ENCODE measurements at places on chromosomes 13 and 19. TPM values are rescaled to one million over a fixed set of nuclear protein-coding genes. Genes with fewer than 3 reads are reported as not detected.

DNA sequence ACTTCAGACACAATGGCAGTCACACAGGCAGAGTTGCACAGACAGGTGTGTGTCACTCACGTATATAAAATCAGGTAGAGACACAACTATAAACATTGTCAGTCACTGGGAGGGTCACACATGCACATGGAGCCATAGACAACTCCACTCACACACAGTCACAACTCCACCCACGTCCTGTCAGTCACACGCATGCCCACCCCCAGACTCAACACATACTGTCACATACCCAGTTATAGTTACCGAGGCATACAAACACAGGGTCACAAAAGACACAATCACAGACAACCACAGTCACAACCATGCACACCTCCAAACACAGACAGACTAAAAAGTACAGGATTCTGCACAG lies 1.5 kb downstream of the NUMBL start:
- DNase-seq: no peak

NBEA gene
- 0.60 TPM for total RNA-seq

- no peak for DNase-seq
Measured at GRCh38 chr13:79528356-79528755, 47.4 kb downstream of the NDFIP2 start.

- DNase-seq: no peak
Measured at GRCh38 chr13:90438576-90438975, 908.9 kb upstream of the MIR17HG start.

GRCh38 chr19:41116261-41116660 lies 2.0 kb downstream of the CYP2F1 start:
- DNase-seq: no peak

GRCh38 chr13:109749365-109749764 lies 37.0 kb downstream of the IRS2 start:
- no peak for DNase-seq

DNA sequence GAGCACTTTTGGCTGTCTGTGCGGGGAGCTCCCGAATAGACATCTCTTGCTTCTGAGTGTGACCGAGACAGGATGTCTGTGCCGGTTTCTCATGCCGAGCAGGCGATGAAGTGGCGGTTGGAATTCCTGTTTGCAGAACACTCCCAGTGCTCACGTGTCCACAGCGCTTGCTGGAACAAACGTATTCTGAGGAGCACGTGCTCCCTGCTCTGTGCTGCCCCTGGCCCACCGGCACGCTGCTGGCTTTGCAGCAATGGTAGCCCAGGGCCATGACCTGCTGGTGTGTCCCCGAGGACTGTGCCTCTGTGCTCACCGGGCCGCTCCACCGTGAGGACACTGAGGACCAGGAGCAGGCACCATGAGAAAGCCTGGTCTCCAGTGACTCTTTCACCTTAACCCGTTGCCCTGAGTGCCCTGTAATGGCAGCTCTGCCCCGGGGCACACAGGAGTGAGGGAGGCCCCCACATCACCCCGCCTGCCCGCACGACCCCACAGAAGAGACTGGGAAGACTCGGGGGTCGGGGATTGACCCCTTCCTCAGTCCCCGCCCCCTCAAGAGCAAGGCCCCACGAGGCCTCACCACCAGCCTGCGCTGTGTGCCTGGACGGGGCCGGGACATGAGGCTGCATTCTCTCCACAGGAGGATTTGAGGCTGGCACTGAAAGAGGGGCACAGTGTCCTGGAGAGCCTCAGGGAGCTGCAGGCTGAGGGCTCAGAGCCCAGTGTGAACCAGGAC lies 40.0 kb upstream of the F7 start:
- DNase-seq: no peak

NDUFA7 gene
- total RNA-seq: 53.8 TPM

GRCh38 chr13:44887515-44887914 lies 101.8 kb downstream of the NUFIP1 start:
- no peak for DNase-seq

SOX21 gene
- total RNA-seq: not detected

- DNase-seq: no peak
Measured at GRCh38 chr19:43700395-43701000, 15.4 kb upstream of the IRGC start.

- DNase-seq: no peak
Measured at GRCh38 chr19:11633223-11633622, 35.9 kb downstream of the ZNF627 start.

ANO8 gene
- total RNA-seq: 23.1 TPM

DNA sequence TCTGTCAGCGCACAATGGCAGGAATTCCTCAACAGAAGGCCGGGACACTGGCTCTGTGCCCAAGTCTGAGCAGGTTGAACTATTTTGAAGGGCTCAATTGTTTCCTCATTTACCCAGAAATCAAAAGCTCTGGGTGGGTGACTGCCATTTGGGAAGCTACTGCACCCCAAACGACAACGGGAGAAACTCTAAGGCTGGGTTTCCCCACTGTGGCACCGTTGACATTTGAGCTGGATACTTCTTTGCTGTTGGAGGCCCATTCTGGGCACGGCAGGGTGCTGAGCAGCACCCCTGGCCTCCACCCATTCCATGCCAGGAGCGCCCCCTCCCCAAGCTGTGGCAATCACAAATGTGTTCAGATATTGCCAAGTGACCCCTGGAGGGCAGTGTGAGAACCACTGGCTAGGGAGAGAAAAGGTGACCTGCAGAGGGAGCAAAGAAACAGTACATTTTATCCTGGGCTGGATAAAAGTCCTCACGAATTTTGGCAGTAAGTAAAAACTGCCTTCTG lies 62.5 kb downstream of the RFX2 start:
- no peak for DNase-seq

GJB6 gene
- total RNA-seq: 5.1 TPM

GRCh38 chr13:63942372-63942771 lies 2526.7 kb upstream of the PCDH20 start:
- DNase-seq: no peak

SRRM5 gene
- 0.72 TPM for total RNA-seq

DNA sequence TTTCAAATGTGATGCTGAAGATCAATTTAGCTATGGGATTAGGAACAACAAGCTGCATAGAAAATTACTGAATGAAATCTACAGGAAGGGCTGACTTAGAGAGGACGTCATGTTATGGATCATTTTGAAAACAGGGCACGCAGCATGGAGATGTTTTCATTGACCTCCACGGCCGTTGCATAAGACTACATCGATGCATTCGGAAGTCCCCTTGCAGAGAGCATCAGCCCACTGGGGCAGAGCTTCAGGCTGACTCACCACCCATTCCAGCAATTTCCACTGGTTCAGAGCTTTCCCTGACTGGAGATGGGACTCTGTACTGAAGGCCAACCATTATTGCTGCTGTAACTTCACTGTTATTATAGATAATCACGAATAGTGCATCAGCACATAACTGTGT lies 305.3 kb downstream of the IRS2 start:
- no peak for DNase-seq

- DNase-seq: no peak
Measured at GRCh38 chr13:31675440-31675953, 63.8 kb upstream of the RXFP2 start.

DNA sequence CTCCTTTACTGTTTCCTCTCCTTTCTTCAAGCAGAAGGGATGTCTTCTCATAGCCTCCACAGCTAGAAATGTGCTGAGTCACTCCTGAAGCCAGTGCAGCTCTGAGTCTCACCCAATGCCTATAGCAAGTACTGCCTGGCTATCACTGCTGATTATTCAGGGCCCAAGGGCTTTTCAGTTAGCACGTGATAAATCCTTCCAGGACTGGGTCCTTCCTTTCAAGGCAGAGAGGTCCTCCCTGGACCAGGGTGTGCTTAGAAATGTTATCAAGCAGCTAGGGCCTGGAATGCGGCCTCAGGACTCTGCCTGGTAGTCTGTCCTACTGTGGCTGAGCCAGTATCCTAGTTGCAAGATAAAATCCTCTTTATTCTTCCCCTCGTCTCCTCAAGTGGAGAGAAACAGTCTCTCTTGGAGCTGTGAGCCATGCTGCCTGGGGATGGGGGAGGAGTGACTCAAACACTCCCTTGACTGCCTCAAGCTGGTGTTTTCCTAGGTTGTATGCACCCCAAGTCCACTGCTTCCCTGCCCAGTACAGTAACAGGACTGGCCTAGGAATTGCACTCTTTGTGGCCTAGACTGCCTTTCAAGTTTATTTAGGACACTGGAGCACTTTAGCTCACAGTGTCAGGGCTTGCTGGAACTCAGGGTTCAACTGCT lies 198.7 kb upstream of the SERP2 start:
- DNase-seq: no peak

FFAR1 gene
- total RNA-seq: not detected

GRCh38 chr13:95643936-95644598 lies 439 bp downstream of the DZIP1 start:
- DNase-seq: peak; percentile 50

DNA sequence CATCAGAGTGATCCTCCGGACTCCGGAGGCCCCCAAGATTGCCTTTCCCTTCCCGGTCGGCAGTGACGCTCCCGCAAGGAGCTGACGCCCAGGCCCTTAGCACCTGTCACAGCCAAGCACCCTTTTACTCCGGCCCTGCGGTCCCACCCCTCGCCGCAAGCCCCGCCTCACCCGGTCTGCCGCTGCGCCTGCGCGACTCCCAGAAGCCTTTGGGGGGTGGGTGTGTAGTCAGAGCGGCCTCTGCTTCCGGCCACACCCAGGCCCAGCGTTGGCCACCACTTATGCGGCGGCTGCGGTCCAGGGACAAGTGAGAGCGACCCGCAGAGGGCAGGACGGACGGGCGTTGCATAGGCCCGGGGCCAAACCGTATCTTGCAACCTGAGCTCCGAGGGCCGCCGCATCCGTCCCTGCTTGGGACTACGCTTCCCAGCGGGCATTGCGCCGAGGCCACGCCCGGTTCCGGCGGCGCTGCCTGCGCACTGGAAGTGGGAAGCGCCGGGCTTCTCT lies 441 bp upstream of the ZFP28 start:
- peak; percentile 97 for DNase-seq

GRCh38 chr13:36098080-36098479 lies 33.1 kb downstream of the DCLK1 start:
- DNase-seq: no peak

GRCh38 chr13:100722517-100722916 lies 47.9 kb upstream of the TMTC4 start:
- no peak for DNase-seq

DNA sequence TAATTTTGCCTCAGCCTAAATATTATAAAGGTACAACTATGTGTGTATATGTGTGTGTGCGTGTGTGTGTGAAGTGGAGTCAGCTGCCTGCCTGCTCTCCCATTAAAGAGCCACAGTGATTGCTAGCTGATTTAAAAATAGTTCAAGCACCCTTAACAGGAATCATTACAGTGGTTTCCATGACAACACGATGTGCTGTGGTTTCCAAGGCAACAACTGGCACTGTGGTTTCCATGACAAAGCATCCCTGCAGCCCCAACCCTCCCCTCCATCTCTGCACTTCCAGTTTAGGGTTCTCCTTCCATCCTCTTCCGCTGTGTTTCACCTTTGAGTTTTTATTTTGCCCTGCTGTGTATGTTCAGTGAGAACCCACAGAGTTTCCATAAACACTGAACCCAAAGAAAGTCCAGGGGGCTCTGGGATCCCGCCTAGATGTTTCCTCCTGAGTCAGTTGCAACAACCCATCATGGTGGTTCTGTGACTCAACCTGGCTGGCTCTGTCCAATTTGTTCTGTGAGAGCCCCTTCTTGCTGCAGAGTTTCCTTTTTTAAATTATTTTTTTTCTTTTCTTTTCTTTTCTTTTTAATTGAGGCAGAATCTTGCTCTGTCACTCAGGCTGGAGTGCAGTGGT lies 7.1 kb upstream of the PNMA8A start:
- no peak for DNase-seq

GRCh38 chr19:45952686-45953505 lies 20.8 kb downstream of the NOVA2 start:
- peak; percentile 77 for DNase-seq

CLEC17A gene
- 0.17 TPM for total RNA-seq

F2RL3 gene
- 0.17 TPM for total RNA-seq

GRCh38 chr19:55545443-55545842 lies at the start of gene SBK3:
SBK3 (minus strand) TSS chr19:55545543; CDS start chr19:55545543, 0 bp downstream.
- DNase-seq: no peak

MCEMP1 gene
- total RNA-seq: not detected

DNA sequence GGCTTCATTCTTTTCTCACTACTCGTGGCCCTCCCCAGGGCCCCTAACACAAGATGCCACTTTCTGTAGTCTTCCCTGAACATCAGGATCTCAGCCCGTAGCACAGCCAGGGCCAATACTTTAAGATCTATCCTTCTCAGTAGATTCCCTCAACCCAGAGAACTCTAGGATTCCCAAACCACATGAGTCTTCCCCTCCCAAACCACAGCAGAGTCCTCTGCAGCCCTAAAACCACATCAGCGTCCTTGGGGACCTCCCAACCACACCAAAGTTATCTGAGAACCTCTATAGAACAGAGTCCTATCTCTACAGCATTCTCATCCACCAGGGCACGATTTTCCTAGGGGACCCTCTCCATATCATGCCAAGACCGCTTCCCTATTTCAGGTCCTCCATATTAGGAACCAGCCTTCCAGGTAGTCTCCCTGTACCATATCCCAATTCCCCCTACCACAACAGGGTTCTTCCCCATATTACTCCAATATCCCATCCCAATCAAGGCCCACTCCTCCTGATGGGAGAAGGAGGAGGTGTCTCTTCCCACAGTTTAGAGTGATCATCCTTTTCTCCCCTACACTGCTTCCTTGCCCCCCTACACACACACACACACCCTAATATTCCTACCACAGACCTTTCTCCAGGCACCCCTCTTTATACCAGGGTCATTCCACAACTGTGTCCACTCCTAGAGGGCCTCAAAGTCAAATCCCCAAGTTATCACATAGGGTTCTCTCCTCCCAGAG lies 1.4 kb downstream of the DYRK1B start:
- no peak for DNase-seq

TBC1D4 gene
- total RNA-seq: 19.4 TPM

DNA sequence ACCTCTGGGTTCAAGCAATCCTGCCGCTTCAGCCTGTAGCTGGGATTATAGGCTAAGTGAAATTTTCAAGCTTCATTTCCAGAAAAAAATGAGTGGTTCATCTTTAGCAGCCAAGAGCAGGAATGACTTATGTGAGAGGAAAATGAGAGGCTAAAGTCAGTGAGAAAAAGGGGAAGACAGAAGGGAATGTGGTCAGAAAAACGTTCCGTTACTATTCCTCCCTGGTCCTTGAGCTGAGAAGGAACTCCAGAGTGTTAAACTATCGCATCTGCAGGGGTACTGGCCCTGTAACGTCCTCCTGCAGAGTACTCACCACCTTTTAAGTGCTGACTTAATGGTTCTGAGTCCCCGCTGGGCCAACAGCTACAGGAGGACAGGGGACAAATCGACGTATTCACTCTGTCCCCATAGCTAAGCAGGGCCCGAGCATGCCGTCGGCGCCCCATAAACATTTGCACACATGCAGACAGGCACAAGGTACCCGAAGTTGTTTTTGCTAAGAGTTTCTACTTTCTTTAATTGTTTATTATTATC lies 88.1 kb downstream of the FLT1 start:
- no peak for DNase-seq

GRCh38 chr19:4553775-4554174 lies 5.7 kb downstream of the SEMA6B start:
- no peak for DNase-seq

CGB1 gene
- total RNA-seq: not detected

ACP5 gene
- 32.0 TPM for total RNA-seq
